ENCODE measurements at places on chromosomes 13 and 19. TPM values are rescaled to one million over a fixed set of nuclear protein-coding genes. Genes with fewer than 3 reads are reported as not detected.

DNA sequence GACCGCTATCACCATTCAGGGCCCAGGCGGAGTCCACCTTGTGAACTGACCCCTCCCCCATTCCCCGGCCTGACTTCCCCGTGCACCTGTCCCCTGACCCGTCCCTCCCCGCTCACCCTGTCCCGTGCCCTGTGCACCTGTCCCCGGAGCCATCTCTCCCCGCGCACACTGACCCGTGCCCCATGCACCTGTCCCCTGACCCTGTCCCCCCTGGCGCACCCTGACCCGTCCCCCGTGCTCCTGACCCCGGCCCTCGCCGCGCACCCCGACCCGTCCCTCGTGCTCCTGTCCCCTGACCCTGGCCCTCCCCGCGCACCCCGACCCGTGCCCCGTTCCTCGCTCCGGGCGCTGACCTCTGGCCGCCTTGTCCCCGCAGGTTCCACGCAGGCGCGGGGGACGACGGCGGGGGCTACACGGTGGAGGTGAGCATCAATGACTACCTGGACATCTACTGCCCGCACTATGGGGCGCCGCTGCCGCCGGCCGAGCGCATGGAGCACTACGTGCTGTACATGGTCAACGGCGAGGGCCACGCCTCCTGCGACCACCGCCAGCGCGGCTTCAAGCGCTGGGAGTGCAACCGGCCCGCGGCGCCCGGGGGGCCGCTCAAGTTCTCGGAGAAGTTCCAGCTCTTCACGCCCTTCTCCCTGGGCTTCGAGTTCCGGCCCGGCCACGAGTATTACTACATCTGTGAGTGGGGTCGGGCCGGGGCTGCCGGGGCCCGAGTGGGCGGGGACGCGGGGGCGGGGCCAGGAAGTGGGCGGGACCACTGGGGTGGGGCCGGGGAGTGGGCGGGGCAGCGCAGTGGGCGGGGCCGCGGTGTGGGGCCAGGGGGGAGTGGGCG is 9.7 kb downstream of the EFNA2 start:
- peaks cover 14% of the 10 kb centered on the region for H3K27me3 ChIP-seq
- H3K36me3 ChIP-seq = no peaks in the 10 kb centered on the region
- DNase-seq = peak; percentile 32

- H3K4me1 ChIP-seq = no peaks in the 10 kb centered on the region
- H3K36me3 ChIP-seq = no peaks in the 10 kb centered on the region
- peaks cover 6% of the 10 kb centered on the region for H3K27me3 ChIP-seq
- no peak for DNase-seq
- H3K27ac ChIP-seq = no peak overlapping the region
Observed at GRCh38 chr13:106752584-106753170, 184.7 kb upstream of the ARGLU1 start.

- no peak overlapping the region for H3K4me3 ChIP-seq
- peaks cover 6% of the 10 kb centered on the region for H3K27me3 ChIP-seq
- H3K4me1 ChIP-seq = no peaks in the 10 kb centered on the region
- no peak for DNase-seq
Observed at GRCh38 chr13:110024645-110024980, 238.2 kb upstream of the IRS2 start.

GRCh38 chr13:74450525-74450845 is 316.3 kb upstream of the KLF12 start:
- H3K4me3 ChIP-seq = no peak overlapping the region
- H3K27me3 ChIP-seq = peaks cover 5% of the 10 kb centered on the region
- no peak overlapping the region for H3K27ac ChIP-seq
- no peaks in the 10 kb centered on the region for H3K36me3 ChIP-seq
- H3K4me1 ChIP-seq = no peaks in the 10 kb centered on the region

- H3K4me1 ChIP-seq = no peaks in the 10 kb centered on the region
- H3K27ac ChIP-seq = no peak overlapping the region
- no peak overlapping the region for H3K4me3 ChIP-seq
- H3K36me3 ChIP-seq = no peaks in the 10 kb centered on the region
- no peaks in the 10 kb centered on the region for H3K27me3 ChIP-seq
Observed at GRCh38 chr13:59801107-59801880, 362.4 kb downstream of the DIAPH3 start.

- peaks cover 75% of the 10 kb centered on the region for H3K27me3 ChIP-seq
- peaks cover 1% of the 10 kb centered on the region for H3K36me3 ChIP-seq
- H3K4me1 ChIP-seq = peaks cover 13% of the 10 kb centered on the region
- no peak overlapping the region for H3K4me3 ChIP-seq
Observed at GRCh38 chr19:46489445-46490272, 6.0 kb downstream of the PNMA8B start.

GRCh38 chr13:108902405-108903155 is 273.2 kb downstream of the MYO16 start:
- no peak for DNase-seq
- no peaks in the 10 kb centered on the region for H3K36me3 ChIP-seq
- peaks cover 19% of the 10 kb centered on the region for H3K27me3 ChIP-seq
- H3K27ac ChIP-seq = no peak overlapping the region
- H3K4me1 ChIP-seq = peaks cover 7% of the 10 kb centered on the region
- H3K4me3 ChIP-seq = no peak overlapping the region

DNA sequence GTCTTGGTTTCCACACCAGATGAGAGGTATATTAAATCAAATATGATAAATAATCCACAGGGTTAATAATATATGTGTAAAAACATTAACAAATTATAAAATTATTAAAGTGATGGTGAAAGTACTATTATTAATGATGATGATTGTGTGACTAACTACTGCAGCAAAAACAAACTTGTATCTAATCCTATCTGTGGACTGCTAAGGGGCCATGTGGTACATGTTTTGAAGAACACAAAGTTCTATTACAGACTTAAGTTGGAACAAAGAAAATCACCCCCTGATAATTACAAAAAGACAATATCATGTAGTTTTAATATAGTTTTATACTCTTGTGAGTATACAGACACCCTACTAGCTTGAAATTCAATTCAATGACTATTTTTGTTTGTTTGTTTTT is 504.2 kb upstream of the NBEA start:
- no peaks in the 10 kb centered on the region for H3K36me3 ChIP-seq
- H3K27me3 ChIP-seq = no peaks in the 10 kb centered on the region
- H3K27ac ChIP-seq = no peak overlapping the region

DNA sequence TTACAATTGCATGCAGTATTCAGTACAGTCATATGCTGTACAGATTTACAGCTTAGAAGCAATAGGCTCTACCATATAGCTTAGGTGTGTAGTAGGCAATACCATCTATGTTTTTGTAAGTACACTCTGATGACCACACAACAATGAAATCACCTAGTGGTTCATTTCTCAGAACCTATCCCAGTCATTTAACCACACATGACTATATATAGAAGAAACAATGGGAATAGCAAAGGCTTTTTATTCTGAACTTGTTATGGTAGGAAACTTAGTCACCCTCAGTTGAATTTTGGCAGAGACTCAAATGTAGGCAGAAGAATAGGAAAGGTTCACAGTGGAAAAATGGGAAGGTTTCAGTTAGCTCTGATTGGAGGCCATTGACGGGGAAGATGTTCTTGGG is 1075.1 kb upstream of the MIR17HG start:
- no peak overlapping the region for H3K27ac ChIP-seq
- no peaks in the 10 kb centered on the region for H3K4me1 ChIP-seq
- no peaks in the 10 kb centered on the region for H3K36me3 ChIP-seq
- DNase-seq = no peak
- no peak overlapping the region for H3K4me3 ChIP-seq

- H3K27ac ChIP-seq = no peak overlapping the region
- H3K4me3 ChIP-seq = peak overlapping the region; percentile 11
- no peaks in the 10 kb centered on the region for H3K36me3 ChIP-seq
- no peak for DNase-seq
- H3K27me3 ChIP-seq = peaks cover 66% of the 10 kb centered on the region
Observed at GRCh38 chr19:10517760-10518443, 655 bp upstream of the S1PR5 start.

DNA sequence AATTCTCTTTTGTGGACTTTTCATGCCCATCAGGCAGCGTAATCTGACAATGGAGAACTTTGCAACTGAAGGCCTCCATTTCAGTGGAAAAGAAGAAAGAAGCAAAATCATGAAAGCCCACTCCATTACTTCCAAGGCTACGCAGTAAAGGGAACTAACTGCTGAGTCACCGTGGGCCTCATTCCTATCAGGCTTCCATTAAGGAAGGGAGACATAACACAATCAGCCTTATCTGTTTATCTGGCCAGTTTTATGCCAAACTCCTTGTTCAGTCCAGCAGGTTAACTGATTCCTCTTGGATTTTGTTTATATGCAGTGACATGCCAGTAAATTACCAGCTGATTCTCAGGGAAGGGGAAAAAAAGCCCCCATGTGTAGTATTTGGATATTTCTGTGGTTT is 56.8 kb upstream of the KATNAL1 start:
- no peaks in the 10 kb centered on the region for H3K27me3 ChIP-seq
- peaks cover 72% of the 10 kb centered on the region for H3K36me3 ChIP-seq
- DNase-seq = no peak

DNA sequence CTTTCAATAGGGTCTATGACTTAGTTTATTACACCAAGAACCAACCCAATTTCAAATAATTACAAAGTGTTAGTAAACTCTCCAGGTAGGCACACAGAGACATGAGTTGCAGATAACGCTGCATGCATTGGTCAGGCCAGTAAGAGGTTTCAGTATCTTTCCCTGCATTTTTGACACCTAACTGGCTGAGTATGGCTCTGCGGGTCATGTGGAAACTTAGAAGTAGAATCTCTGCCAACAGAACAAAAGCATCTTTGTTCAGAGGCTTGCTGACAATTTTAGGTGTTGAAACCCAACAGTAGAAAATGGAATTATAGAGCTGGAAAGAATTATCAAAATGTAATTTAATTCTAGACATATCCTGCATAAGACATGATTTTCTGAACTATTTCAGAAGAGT is 25.3 kb downstream of the HTR2A start:
- no peak overlapping the region for H3K27ac ChIP-seq
- peaks cover 34% of the 10 kb centered on the region for H3K27me3 ChIP-seq
- H3K4me3 ChIP-seq = no peak overlapping the region
- DNase-seq = no peak
- H3K4me1 ChIP-seq = no peaks in the 10 kb centered on the region
- no peaks in the 10 kb centered on the region for H3K36me3 ChIP-seq

DNA sequence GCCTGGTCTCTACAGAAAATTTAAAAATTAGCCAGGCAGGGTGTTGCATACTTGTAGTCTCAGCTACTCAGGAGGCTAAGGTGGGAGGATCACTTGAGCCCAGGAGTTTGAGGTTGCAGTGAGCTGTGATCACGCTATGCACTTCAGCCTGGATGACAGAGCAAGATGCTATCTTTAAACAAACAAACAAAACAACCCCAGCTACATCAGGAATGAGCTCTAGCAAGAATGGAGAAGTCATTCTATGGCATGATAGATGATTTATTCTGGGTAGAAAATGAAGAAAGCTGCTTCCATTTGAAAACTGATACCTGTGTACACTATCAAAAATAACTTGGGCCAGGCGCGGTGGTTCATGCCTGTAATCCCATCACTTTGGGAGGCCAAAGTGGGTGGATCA is 15.8 kb upstream of the SHISA2 start:
- peaks cover 16% of the 10 kb centered on the region for H3K27me3 ChIP-seq
- H3K27ac ChIP-seq = no peak overlapping the region
- no peak for DNase-seq

- no peak overlapping the region for H3K4me3 ChIP-seq
- H3K36me3 ChIP-seq = no peaks in the 10 kb centered on the region
- no peak overlapping the region for H3K27ac ChIP-seq
- H3K27me3 ChIP-seq = no peaks in the 10 kb centered on the region
- no peak for DNase-seq
Observed at GRCh38 chr13:92967923-92968322, 258.7 kb upstream of the GPC6 start.

DNA sequence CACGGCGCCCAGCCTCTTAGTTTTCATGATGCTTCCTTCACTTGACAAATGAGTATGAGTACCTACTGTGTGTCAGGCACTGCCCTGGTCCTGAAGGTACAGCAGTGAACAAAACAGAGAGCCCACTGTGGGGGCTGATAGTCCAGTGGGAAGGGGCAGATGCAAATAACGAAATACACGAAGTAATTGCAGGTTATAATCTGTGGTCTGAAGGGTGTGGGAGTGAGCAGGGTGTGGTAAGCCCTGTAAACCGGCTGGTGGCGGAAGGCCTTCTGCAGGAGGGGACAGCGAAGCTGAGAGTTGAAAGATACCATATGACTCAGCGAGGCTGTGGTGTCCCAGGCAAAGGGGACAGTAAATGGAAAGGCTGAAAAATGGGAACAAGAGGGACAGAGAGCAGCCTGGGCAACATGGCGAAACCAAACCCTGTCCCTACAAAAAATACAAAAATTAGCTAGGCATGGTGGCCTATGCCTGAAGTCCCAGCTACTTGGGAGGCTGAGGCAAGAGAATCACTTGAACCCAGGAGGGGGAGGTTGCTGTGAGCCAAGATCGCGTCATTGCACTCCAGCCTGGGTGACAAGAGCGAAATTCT is 60.5 kb downstream of the MAP4K1 start:
- H3K4me3 ChIP-seq = no peak overlapping the region
- H3K36me3 ChIP-seq = no peaks in the 10 kb centered on the region
- H3K4me1 ChIP-seq = peaks cover 46% of the 10 kb centered on the region

- H3K4me3 ChIP-seq = no peak overlapping the region
- H3K4me1 ChIP-seq = no peaks in the 10 kb centered on the region
- H3K36me3 ChIP-seq = peaks cover 8% of the 10 kb centered on the region
- H3K27ac ChIP-seq = no peak overlapping the region
- no peaks in the 10 kb centered on the region for H3K27me3 ChIP-seq
Observed at GRCh38 chr13:97353927-97354675, 79.9 kb upstream of the RAP2A start.

GRCh38 chr13:29185926-29186325 is 365.8 kb downstream of the MTUS2 start:
- H3K4me1 ChIP-seq = no peaks in the 10 kb centered on the region
- no peak overlapping the region for H3K27ac ChIP-seq
- no peak overlapping the region for H3K4me3 ChIP-seq
- DNase-seq = no peak
- no peaks in the 10 kb centered on the region for H3K27me3 ChIP-seq

- no peak overlapping the region for H3K4me3 ChIP-seq
- no peak for DNase-seq
- H3K27me3 ChIP-seq = no peaks in the 10 kb centered on the region
- H3K36me3 ChIP-seq = peaks cover 17% of the 10 kb centered on the region
- H3K27ac ChIP-seq = no peak overlapping the region
- H3K4me1 ChIP-seq = peaks cover 2% of the 10 kb centered on the region
Observed at GRCh38 chr19:622666-623065, 10.7 kb downstream of the POLRMT start.

ADGRE2 gene
- total RNA-seq = 0.42 TPM

ADAMTS10 gene
- total RNA-seq = 10.6 TPM

SAE1 gene
- total RNA-seq = 162 TPM

GPR12 gene
- total RNA-seq = not detected

ATP7B gene
- total RNA-seq = 0.74 TPM

TMEM190 gene
- total RNA-seq = not detected
